Stimulated activated CD8-positive, alpha-beta memory T cell treated with anti-CD3 and anti-CD28 coated beads, Interleukin-15, amount 100 ng/mL, for 4 hours (primary cell): ENCODE measurements at places on chromosomes 5 and 9.

GRCh38 chr9:89256225-89256624 is 54.8 kb upstream of the CKS2 start:
- DNase-seq, result no peak

DNA sequence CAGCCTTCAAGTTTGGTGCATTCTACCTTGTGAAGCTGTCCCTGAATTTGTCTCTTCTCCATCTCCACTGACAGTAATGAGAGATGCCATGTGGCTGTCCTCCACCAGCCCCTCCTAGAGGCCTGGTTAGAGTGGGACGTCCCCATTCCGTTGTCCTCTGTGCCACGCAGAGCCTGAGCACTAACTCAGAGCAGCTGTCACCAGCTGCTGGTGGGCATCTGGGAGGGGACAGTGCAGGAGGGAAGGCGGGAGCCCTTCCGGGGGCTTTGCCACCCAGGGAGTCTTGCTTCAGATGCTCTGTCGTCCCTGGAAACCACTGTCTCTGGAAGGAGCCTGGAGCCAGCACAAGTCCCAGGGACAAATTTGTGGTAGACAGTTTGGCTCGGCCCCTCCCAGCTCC is 78.6 kb downstream of the PDZD2 start:
- no peak for DNase-seq

GRCh38 chr5:52853650-52854049 is 65.9 kb downstream of the ITGA1 start:
- DNase-seq, result no peak

GRCh38 chr9:93228030-93228429 is 44.1 kb downstream of the WNK2 start:
- no peak for DNase-seq

GRCh38 chr9:98994172-98995058 is 50.7 kb downstream of the COL15A1 start:
- DNase-seq, result no peak

GRCh38 chr5:29963956-29964355 is 1229.5 kb upstream of the CDH6 start:
- no peak for DNase-seq

DNA sequence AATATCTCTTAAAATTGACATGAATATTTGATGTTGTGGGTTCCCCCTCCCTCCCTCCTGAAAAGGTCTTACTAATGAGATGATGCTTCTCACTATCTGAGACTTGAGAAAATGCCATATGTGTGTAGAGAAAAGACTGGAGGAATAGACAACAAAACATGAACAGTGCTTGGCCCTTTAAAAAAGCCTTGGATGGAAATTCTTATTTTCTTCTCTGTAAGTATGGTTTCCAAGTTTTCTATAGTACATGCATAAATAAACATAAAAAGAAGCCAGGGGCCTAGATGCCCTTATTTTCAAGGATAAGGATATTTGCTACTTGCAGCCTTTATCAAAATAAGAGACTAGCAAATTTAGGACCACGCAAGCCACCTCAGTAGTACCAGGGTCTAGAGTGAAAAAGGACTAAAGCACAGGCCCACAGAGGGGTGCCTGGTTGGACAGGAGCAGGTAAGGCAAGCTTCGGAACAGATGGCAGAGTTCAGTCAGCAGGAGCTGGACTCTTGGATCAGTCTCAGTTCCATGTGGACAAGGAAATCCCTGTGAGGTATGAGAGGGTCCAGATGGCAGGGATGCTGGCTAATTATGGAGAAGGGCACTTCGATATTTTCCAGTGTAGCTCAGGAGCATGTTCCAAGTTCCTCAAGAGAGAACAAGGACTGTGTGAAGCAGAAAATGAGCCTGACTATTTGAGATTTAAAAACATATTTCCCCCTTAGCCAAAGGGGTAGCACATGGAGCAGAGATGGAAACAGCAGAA is 4.6 kb upstream of the ANP32B start:
- no peak for DNase-seq

- no peak for DNase-seq
These were observed 49.5 kb downstream of the KLF4 start for GRCh38 chr9:107439991-107440456.

DNA sequence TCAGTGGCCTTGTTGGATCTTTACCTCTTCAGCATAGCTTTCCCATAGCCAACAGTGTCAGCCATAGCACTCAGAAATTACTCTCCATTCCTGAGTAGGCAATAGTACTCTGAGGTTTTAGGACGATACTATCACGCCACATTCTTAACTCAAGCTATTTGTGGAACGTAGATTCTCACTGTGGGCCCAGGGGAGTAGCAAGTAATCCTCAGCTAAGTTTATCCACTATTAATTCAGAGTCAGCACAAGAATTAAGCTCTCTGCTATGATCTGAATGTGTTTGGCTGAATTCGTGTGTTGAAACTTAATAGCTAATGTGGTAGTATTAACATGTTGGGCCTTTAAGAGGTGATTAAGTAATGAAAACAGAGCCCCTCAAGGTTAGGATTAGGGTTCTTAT is 858.8 kb upstream of the NUDT12 start:
- DNase-seq, result no peak

DNA sequence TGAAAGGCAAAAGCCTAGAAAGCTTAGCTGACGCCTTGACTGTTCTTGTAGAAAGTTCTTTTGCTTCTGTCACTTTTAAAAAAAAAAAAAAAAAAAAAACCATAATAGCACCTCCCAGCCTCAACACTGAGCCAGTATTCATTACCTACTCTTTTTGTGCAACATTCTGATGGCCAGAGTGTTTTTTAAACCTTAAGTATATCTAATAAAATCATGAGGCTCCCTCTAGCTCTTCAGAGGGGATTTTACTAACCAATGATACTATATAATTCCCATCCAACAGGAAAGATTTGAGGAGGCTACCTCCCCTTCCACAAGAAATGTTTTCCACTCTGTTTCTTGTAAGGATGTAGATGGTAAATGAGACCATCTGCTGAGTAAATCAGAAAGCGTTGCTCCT is 3.9 kb downstream of the BNC2 start:
- no peak for DNase-seq

GRCh38 chr9:80157561-80157983 is 585.8 kb downstream of the TLE4 start:
- DNase-seq, result no peak

- DNase-seq, result no peak
These were observed 1.7 kb upstream of the ACO1 start for GRCh38 chr9:32382565-32383320.

DNA sequence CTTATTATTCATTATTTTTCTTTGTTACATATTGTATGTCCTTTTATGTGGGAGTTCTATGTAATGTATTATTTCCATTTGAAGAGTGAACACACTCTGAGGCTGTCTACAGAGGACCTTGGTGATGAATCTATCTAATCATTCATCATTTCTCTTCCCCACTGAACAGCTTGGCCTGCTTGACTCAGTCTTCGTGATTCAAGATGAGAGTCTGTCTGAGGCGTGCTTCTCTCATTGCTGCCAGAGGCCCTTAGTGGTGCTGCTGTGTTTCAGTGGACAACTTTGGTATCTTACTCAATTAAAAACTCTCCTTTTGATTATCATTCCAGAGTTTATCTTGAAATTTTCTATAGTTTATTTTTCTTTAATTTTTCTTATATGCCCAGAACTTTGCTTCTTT is 318.1 kb upstream of the DAB2 start:
- no peak for DNase-seq

DNA sequence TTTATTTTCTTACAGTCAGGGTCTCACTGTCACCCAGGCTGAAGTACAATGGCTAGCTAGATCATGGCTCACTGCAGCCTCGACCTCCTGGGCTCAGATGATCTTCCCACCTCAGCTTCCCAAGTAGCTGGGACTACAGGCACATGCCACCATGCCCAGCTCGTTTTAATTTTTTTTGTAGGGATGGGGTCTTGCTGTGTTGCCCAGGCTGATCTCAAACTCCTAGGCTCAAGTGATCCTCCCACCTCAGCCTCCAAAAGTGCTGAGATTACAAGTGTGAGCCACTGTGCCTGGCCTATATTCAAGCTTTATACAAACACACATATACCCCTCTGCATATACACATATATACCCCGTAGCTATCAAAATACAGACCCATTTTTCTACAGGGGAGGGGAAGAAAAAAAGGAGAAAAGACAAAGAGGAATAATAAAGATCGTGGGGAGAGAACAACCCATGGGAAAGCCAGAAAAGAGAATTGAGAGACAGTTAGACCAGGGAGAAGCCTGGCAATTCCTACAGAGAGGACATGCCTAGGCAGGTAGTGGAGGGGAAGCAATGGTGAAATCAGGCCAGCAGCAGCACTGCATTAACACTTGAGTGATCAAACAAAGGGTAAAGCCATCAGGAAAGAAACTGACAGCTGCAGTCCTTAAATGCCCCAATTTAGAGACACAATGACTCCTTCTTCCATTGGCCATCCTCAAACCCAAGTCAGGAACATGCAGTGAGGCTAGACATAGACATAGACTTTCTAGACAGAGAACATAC is 102.7 kb downstream of the EFNA5 start:
- DNase-seq, result no peak

GRCh38 chr5:134005417-134006061 is 764 bp upstream of the VDAC1 start:
- DNase-seq, result no peak

DNA sequence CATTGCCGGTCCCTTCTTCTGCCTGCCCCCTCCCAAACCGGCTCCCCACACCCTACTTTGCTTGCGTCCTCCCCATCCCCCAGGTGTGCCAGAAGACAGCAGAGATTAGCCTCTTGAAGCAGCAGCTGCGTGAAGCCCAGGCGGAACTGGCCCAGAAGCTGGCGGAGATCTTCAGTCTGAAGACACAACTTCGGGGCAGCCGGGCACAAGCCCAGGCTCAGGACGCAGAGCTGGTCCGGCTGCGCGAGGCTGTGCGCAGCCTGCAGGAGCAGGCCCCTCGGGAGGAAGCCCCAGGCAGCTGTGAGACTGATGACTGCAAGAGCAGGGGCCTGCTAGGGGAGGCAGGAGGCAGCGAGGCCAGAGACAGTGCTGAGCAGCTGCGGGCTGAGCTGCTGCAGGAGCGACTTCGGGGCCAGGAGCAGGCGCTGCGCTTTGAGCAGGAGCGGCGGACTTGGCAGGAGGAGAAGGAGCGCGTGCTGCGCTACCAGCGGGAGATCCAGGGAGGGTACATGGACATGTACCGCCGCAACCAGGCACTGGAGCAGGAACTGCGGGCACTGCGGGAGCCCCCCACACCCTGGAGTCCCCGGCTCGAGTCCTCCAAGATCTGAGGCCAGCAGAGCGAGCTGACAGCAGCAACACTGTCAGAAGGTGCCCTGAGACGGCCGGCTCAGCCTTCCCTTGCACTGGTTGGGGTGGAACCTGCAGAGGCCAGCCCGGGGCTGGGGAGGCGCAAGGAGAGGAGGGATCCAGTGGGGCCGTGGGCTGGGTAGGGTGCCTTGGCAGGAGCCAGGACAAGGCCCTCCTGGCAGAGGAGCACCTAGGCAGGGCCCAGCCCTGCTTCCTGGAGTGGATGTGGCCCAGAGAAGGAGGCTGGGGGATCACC is 8.3 kb downstream of the N4BP3 start:
- DNase-seq, result no peak

DNA sequence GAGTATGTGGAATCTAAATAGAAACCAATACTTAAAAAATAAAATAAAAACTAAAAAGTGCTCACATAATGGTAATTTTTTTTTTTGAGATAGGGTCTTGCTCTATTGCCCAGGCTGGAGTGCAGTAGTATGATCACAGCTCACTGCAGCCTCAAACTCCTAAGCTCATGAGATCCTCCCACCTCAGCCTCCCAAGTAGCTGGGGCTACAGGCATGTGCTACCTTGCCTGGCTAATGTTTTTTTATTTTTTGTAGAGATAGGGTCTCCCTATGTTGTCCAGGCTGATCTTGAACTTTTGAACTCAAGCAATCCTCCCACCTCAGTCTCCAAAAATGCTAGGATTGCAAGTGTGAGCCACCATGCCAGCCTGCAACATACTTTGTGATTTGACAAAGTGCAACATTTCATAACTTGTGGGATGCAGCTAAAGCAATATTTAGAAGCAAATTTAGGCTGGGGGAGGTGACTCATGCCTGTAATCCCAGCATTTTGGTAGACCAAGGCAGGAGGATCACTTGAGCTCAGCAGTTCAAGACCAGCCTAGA is 18.4 kb downstream of the AP3B1 start:
- DNase-seq, result no peak

DNA sequence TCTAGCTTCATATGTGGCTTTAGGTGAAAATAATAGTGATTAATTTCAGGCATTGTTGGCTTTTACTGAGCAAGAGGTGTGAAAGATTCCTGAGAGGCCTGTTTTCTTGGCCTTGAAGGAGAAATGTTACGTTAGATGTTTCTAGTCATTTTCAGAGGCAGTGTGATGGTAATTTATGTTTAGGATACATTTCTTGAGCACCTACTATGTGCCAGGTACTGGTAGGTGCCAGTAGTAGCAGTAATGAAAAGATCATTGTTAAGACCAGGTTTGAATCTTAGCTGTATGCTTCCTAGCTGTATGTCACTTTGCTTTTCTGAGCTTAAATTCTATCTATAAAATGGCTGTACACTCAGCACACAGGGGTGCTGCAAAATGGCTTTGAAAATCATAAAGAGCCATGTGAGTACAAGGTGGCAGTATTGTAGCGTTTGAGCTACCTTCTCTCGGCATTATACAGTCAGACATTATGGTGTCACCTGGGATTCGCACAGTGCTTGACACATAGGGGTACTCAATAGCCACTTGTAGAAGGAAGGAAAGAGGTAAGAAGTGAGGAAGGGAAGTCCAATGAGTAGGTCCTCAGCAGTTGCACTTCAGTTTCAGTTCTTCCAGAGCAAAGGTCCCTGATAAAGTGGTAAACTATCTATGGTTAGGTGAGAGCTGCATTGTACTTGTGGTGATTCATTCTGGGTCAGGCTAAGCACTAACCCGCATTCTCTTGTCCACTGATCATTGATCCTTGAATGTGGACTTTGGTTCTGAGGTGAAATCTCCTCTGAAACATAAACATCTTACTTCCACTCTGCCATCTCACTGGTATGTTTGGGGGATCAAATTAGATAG is 166.5 kb upstream of the NR3C1 start:
- no peak for DNase-seq

- DNase-seq, result no peak
These were observed 8.0 kb downstream of the NTNG2 start for GRCh38 chr9:132169672-132170392.

- DNase-seq, result no peak
These were observed 50.8 kb downstream of the PBX3 start for GRCh38 chr9:125797930-125798329.

GRCh38 chr5:57611177-57611576 is 128.6 kb upstream of the ACTBL2 start:
- DNase-seq, result no peak
